Uterus (tissue), 4 donors: ENCODE measurements at places on chromosomes 13 and 19. TPM values are rescaled to one million over a fixed set of nuclear protein-coding genes. Genes with fewer than 3 reads are reported as not detected.

DNA sequence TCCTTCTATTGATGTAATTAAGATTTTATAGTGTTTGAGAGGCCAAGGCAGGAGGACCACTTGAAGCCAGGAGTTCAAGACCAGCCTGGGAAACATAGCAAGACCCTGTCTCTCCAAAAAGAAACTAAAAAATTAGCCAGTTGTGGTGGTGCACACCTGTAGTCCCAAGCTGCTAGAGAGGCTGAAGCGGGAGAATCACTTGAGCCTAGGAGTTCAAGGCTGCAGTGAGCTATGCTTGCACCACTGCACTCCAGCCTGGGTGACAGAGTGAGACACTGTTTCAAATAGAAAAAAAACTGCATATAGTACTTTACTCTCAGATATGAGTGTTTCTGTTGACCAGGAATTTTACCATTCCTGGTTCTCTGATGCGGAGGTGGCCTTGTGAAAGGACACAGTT, 48.9 kb downstream of the CDADC1 start:
- H3K4me1 ChIP-seq = no peaks in the 10 kb centered on the region
- H3K27me3 ChIP-seq = no peaks in the 10 kb centered on the region
- no peak overlapping the region for H3K27ac ChIP-seq
- H3K4me3 ChIP-seq = no peak overlapping the region

DNA sequence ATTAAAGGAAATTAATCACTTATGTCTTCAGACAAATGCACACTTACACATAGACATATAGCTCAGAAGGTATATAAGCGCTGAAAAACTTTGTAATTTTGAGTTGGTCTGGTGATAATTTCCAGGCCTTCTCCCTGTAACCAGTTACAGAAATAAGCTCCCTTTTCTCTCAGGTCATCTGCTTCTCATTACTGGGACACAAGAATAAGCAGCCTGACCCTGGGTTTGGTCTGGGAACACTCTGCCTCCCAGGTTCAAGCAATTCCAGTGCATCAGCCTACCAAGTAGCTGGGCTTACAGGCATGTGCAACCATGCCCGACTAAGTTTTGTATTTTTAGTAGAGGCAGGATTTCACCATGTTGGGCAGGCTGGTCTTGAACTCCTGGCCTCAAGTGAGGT, 274.5 kb downstream of the LMO7 start:
- H3K36me3 ChIP-seq = no peaks in the 10 kb centered on the region
- H3K4me3 ChIP-seq = no peak overlapping the region
- H3K27ac ChIP-seq = no peak overlapping the region
- no peaks in the 10 kb centered on the region for H3K4me1 ChIP-seq
- DNase-seq = no peak
- no peaks in the 10 kb centered on the region for H3K27me3 ChIP-seq

GRCh38 chr13:66644855-66645460, 585.2 kb downstream of the PCDH9 start:
- no peaks in the 10 kb centered on the region for H3K36me3 ChIP-seq
- H3K4me3 ChIP-seq = no peak overlapping the region

DNA sequence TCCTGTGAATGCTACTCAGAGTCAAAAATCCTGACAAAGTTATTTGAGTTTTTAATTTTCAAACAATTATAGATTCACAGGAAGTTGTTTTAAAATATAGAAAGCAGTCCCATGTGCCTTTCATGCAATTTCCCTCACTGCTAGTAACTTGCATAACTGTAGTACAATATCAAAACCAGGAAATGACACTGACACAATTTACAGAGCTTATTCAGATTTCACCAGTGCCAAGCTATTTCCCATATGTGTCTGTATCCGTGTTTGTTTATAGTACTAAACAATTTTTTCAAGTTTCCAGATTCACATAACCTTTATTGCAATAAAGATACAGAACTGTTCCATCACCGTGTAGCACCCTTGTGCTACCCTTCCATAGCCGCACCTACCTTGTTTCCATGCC, 934.6 kb downstream of the PCDH17 start:
- no peaks in the 10 kb centered on the region for H3K36me3 ChIP-seq
- H3K27me3 ChIP-seq = no peaks in the 10 kb centered on the region
- H3K4me3 ChIP-seq = no peak overlapping the region
- DNase-seq = no peak
- H3K27ac ChIP-seq = no peak overlapping the region

DNA sequence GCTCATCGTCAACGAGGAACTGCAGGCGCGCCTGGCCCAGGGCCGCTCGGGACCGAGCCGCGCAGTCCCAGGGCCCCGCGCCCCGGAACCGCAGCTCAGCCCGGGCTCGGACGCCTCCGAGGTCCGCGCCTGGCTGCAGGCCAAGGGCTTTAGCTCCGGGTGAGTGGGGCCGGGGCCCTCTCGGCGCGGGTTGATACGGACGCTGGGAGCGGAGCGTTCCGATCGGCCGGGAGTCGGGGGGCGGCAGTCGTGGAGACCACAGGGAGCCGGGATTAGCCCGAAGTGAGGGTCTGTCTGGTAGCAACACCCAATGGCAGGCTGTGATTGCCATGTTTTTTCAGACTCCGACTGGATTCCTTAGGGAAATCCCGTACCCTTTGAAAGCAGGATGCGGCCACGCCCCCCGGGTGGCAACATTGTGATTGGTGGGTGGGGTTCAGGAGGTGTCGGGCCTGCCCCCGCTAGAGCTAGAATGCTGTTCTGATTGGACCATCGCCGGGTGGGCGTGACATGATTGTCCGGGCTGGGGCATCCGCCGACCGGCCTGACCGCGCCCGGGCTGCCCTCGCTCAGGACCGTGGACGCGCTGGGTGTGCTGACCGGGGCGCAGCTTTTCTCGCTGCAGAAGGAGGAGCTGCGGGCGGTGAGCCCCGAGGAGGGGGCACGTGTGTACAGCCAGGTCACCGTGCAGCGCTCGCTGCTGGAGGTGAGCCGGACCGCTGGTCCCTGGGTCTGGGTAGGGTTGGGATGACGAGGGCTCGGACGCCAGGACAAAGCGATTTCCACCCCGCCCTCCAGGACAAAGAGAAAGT, 11.3 kb downstream of the EPS8L1 start:
- H3K4me3 ChIP-seq = peak overlapping the region; percentile 35
- peak overlapping the region; percentile 31 for H3K27ac ChIP-seq
- peaks cover 24% of the 10 kb centered on the region for H3K27me3 ChIP-seq
- DNase-seq = peak; percentile 93
- H3K4me1 ChIP-seq = peaks cover 9% of the 10 kb centered on the region
- H3K36me3 ChIP-seq = no peaks in the 10 kb centered on the region

- H3K4me3 ChIP-seq = no peak overlapping the region
- H3K27ac ChIP-seq = no peak overlapping the region
- H3K36me3 ChIP-seq = no peaks in the 10 kb centered on the region
- H3K4me1 ChIP-seq = no peaks in the 10 kb centered on the region
- H3K27me3 ChIP-seq = no peaks in the 10 kb centered on the region
These were observed 4.2 kb downstream of the APOE start for GRCh38 chr19:44909775-44910174.

- H3K4me3 ChIP-seq = no peak overlapping the region
- no peaks in the 10 kb centered on the region for H3K27me3 ChIP-seq
- H3K36me3 ChIP-seq = no peaks in the 10 kb centered on the region
- H3K27ac ChIP-seq = no peak overlapping the region
- H3K4me1 ChIP-seq = no peaks in the 10 kb centered on the region
These were observed 12.9 kb downstream of the TBC1D4 start for GRCh38 chr13:75469047-75469446.

DNA sequence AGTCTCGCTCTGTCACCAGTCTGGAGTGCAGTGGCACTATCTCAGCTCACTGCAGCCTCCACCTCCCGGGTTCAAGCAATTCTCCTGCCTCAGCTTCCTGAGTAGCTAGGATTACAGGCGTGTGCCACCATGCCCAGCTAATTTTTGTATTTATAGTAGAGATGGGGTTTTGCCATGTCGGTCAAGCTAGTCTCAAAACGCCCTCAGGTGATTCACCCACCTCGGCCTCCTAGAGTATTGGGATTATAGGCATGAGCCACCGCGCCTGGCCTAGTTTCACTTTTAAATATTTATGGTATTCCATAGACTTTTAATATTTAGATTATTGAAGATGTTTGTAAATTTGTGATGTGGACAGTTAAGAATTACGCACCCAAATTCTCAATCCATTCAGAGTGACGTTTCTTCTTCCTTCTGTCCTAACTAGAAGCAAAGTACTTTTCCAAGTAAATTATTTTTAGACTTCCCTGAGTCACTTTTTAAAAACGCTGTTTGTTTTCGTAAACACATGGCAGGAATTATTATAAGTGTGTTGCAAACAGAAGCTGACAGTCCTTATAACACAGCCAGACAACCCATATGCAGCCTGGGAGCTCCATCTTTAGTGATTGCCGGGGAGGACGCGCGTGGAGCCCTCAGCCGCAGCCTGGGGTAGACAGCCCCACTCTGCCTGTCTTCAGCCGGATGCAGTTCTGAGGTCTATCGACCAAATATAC, 131.7 kb downstream of the ATP11A start:
- no peaks in the 10 kb centered on the region for H3K27me3 ChIP-seq
- no peak for DNase-seq
- no peaks in the 10 kb centered on the region for H3K36me3 ChIP-seq
- H3K4me3 ChIP-seq = no peak overlapping the region
- no peak overlapping the region for H3K27ac ChIP-seq

GRCh38 chr13:101985321-101985720, 416.5 kb downstream of the FGF14 start:
- H3K4me3 ChIP-seq = no peak overlapping the region
- no peaks in the 10 kb centered on the region for H3K36me3 ChIP-seq
- H3K27ac ChIP-seq = no peak overlapping the region
- no peak for DNase-seq
- H3K27me3 ChIP-seq = no peaks in the 10 kb centered on the region

- DNase-seq = no peak
- no peak overlapping the region for H3K4me3 ChIP-seq
- no peak overlapping the region for H3K27ac ChIP-seq
- no peaks in the 10 kb centered on the region for H3K36me3 ChIP-seq
- H3K27me3 ChIP-seq = peaks cover 2% of the 10 kb centered on the region
These were observed 9.3 kb downstream of the PDX1 start for GRCh38 chr13:27928805-27929753.

CYSLTR2 gene
- 1.6 TPM for total RNA-seq

FXYD3 gene
- 1.6 TPM for total RNA-seq

EEF1AKMT1 gene
- total RNA-seq = 24.8 TPM
